Heart left ventricle (tissue), 16 donors: ENCODE measurements at places on chromosomes 7 and 10. TPM values are rescaled to one million over a fixed set of nuclear protein-coding genes. Genes with fewer than 3 reads are reported as not detected.

TUBAL3 gene
- total RNA-seq = 0.33 TPM

FFAR4 gene
- total RNA-seq = 0.64 TPM

AGK gene
- total RNA-seq = 43.4 TPM

DNA sequence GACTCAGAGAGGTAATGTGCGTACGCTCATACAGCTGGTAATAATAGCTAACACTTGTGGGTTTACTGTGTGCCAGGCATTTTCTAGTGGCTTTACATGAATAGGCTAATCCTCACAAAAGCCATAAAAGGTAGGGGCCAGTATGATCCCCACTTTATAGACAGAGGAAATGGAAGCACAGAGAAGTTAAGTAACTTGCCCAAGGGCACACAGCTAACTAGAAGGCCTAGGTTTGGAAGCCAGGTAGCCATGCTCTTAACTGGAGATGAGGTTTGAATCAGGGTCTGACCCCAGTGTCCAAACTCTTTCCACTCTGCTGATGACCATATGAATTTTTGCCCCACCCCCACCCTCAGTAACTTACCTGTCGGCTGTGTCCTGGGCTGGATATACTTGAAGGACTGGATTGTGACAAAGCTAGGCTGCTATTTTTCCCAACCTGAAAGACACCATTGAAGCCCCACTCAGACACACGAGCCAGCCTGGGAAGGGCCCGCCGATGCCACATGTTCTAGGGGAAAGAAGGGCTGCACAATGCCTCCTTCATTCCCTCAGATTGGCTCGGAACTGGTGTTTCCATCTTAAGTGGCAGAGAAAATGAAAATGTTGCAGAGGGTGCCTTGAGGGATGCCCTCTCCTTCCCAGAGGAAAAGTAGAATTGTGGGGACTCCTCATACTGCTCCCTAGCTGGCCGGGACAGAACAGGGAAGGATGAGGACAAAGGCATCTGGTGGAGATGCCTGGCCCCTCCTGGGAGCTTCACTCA lies 29.1 kb upstream of the EFCAB10 start:
- no peak for DNase-seq
- no peak overlapping the region for H3K4me3 ChIP-seq
- no peaks in the 10 kb centered on the region for H3K4me1 ChIP-seq
- no peaks in the 10 kb centered on the region for H3K27me3 ChIP-seq

GRCh38 chr10:5896208-5897052 lies 6.4 kb downstream of the FBH1 start:
- H3K27me3 ChIP-seq = no peaks in the 10 kb centered on the region
- DNase-seq = no peak
- H3K27ac ChIP-seq = peak overlapping the region; percentile 18
- peaks cover 39% of the 10 kb centered on the region for H3K36me3 ChIP-seq
